ENCODE measurements at places on chromosomes 2 and 18. TPM values are rescaled to one million over a fixed set of nuclear protein-coding genes. Genes with fewer than 3 reads are reported as not detected.

Gene IL1F10
- total RNA-seq, result not detected

GRCh38 chr2:239671916-239672849 lies 271.4 kb upstream of the HDAC4 start:
- no peak for DNase-seq

DNA sequence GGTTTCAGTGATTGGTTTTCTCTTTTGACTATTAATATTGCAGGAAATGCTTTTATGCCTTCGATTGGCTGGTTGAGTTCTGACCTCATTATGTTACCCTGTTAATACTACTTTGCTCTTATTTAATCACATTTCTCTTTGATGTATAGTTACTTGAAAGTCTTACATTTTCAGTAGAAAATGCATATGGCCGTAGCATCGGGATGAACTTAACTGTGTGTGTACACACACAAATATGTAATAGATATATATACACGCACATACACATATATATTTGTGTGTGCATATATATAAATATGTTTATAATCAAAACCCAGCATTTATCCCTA lies 1.6 kb downstream of the EPC2 start:
- no peak for DNase-seq

Gene SERPINB13
- total RNA-seq, result not detected

DNA sequence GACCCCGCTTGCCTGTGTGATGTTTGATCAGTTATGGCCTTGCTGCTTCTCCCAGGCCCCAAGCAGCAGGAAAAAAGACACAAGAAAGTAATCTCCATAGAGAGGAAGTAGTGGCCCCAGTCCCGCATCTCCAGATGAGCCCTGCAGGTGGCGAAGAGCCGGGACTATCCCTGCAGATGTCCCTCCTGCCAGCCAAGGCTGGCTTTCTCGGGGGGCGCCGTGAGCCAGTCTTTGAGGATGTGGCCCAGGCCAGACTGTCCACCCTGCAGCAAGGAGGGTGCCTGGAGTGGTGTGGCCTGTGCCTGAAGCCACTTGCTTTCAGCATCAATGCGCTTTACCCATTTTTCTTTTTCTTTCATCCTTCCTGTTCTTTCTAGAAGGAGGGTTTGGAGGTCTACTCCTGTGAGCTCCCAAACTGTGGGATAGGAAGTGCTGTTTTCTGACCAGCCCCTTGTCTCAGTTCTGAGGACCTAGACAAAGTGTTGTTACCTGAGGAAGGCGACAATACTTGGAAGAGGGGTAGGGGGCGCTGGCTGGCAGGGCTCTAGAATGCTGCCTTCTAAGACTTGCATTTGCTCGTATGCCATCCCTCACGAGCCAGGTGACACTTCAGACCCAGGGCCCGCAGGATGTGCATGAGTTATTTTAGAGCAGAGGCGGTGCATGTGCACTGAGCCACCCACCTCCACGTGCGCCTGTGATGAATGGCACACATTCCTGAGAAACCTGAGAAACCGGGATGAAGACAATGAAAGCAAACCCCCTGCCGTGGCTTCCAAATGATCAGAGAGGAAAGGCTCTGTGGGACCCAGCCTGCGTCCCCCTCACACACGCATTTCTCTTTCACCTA lies 255.8 kb downstream of the FBXO15 start:
- DNase-seq, result no peak

Data from glomerular endothelial cell (primary cell).